ENCODE measurements at places on chromosomes 5 and 9.

DNA sequence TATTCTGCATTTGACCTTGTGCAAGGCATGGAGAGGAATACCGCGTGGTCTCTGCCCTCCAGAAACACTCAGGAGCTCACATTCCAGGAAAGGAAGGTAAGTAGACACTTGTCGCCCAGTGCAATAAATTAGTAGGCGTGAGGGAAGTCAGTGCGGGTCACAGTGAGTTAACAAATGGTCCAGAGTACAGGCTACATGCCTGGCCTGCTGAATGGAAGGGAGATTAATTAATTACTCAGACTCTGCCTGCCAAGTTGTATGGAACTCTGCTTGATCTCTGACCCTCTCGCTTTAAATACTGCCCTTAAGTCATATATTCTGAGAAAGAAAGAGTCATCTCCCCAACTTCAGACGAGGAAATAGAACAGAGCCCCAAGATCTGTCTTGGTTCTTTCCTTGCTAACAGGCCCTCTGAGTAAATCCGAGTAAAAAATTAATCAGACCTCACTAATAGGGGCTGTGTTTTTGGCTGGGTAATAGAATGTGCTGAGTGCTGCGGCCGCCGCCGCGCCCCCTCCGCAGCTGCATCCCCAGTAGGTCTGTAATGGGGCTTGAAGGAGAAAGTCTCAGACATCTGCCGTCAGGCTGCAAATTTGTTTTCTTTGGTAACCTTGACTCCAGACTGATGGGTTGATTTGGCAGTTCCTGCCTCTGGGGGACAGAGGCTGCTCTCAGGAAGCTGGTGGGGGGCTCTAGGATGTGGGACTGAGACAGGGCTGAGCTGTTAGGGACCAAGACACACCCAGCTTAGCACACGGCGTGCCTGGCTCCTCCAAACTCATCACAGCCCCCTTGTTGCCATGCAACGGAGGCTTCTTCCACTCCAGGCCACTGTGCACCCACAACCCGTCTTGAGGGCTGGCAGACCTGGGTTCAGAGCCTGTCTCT is 144.4 kb downstream of the NSG2 start:
- no peak for DNase-seq

- no peak for DNase-seq
Measured at GRCh38 chr9:94150890-94151650, 66.8 kb downstream of the PTPDC1 start.

DNA sequence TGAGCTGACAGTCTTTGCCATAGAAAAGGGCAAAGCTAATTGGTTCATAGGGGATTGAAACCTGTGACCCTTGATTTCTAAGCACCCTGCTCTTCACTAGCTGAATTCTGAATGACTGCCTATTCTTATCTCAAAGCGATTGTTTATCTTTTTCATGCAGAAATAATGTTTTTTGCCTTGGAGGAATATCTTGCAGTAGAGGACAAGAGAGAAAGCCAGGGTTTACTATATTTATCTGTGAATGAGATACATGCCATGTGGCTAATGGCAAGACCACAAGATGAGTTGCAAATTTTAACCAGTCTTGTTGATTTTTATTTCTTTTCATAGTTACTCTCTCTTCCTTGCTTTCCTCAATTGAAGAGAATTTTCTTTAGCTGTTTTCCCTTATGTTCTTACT is 185.0 kb downstream of the CNTLN start:
- no peak for DNase-seq

GRCh38 chr9:135616619-135617537 is 22.5 kb downstream of the GLT6D1 start:
- no peak for DNase-seq

GRCh38 chr5:149616727-149617285 is 35.5 kb downstream of the ARHGEF37 start:
- DNase-seq: no peak

GRCh38 chr9:109498195-109499092 is at the start of gene PTPN3:
TSS of gene PTPN3 (minus strand) at chr9:109498307. CDS start at chr9:109463434, 34,873 bp downstream.
- DNase-seq: no peak

GRCh38 chr9:125822160-125822559 is 75.0 kb downstream of the PBX3 start:
- no peak for DNase-seq

GRCh38 chr9:131677444-131678180 is 62.3 kb downstream of the RAPGEF1 start:
- no peak for DNase-seq

- no peak for DNase-seq
Measured at GRCh38 chr5:107533910-107534876, 136.5 kb downstream of the EFNA5 start.

- DNase-seq: no peak
Measured at GRCh38 chr9:70535546-70536323, 121.3 kb upstream of the KLF9 start.

- no peak for DNase-seq
Measured at GRCh38 chr5:153753645-153754432, 263.4 kb downstream of the GRIA1 start.

- no peak for DNase-seq
Measured at GRCh38 chr5:123755653-123756317, 243.8 kb downstream of the CSNK1G3 start.

GRCh38 chr5:164094291-164094690 is 588.9 kb downstream of the MAT2B start:
- DNase-seq: no peak

DNA sequence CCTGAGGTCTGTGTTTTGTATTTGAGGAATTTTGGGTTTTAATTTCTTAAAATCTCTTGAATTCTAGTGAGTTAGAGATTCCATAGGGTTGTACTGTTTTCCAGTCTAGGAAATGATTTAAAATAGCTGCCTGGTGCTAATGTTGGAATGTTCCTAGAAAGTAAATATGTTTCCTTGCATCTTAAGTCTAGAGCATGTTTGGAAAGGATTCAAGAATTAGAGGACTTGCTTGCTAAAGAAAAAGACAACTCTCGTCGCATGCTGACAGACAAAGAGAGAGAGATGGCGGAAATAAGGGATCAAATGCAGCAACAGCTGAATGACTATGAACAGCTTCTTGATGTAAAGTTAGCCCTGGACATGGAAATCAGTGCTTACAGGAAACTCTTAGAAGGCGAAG is 41.8 kb downstream of the LMNB1 start:
- DNase-seq: no peak

DNA sequence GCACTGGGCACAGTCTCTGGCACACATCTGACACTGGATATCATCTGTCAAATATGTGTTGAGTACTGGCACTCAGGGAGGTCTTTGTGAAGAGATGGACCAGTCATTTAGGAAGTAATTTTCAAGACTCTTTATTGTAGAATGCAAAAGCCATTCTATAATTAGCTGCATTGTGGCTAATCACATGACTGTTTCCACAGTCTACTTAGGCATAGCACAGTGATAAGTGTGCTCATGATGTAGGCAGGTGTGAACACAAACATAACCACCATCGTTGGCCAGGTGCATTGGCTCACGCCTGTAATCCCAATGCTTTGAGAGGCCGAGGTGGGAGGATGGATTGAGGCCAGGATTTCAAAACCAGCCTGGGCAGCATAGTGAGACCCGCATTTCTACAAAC is 62.2 kb downstream of the CFAP77 start:
- DNase-seq: no peak

DNA sequence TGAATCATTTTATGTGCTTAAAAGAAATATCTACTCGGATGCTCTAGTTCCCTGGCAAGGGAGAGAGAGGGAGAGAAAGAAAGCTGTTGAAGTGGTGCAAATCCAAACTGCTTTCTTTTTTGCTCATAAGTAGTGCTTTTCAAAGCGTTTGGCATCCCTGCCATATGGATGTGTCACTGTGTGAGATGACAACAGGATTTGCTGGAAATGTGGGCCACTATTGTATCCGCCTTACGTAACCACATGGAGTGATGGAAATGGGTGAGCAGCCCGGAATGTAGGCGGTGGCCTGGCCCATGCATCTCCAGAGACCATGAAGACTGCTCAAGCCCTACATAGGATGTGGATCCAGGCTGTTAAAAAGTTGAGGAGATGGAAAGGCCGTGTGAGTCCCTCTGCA is 30.8 kb downstream of the TJP2 start:
- DNase-seq: no peak

DNA sequence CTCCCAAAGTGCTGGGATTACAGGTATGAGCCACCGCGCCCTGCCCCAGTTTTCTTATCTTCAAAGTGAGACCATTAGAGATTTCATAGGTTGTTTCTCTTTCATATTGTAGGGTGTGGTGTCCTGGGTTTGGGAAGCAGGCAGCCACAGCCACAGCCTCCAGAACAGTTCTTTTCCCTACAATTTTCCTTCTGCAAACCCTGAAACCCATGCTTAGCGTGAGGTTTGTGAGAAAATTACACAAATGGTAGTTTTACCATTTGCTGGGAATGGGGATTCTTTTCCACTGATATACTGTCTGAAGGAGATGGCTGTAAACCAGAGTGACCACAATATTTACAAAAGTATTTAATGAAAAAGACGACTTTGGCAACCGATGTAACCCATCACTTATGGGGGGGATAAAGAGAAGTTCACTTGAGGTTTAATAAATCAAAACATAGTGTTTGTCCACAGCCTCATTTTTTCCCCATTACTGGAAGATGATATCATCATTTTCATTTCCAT is 26.7 kb upstream of the ECM2 start:
- no peak for DNase-seq

DNA sequence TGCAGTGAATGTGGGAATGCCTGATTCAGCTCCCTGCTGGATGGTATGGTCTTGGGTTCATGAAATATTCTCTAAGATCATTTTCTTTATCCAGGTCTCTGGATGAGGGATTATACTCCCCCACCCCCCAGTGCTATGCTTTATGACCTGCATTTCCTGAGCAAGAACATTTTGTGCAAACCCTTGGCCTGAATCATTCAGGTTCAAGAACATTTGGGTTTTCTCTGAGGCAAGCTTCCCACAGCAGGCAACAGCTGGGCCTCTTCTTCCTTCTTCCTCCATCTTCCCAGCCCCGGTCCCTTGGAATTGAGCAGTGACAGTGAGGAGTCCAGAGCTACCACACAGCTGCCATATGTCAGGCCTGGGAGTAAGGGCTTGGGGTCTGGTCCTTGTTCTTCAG is 58.6 kb upstream of the TNFSF15 start:
- DNase-seq: no peak

- DNase-seq: no peak
Measured at GRCh38 chr5:87398981-87399614, 13.6 kb downstream of the CCNH start.

GRCh38 chr9:82091610-82092009 is 103.0 kb downstream of the SPATA31D1 start:
- no peak for DNase-seq

- no peak for DNase-seq
Measured at GRCh38 chr5:14251733-14252132, 108.6 kb downstream of the TRIO start.

DNA sequence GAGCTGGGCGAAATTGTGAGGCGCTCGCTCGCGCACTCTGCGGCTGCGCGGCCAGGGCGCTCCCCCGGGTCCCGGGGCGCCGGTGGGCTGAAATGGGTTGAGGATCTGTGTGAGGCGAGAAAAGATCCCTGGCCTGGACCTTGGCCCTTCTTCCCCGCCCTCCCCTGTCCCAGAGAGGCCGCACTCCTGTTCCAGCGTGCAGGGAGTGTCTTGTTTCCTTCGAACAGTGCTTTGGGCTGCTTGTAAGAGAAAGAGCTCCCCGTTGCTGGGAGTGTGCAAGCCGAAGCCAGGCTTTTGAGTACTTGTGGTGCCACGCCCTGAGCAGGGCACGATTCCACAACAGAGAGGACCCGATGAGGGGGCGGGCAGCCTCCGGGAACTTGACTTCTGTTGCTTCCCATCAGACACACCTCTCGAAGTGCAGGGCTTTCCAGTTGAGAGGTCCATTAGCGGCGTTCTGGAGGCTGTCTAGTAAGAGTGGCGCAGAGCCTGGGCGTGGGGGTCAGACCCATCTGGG is 535 bp downstream of the DOLPP1 start:
- DNase-seq: no peak

GRCh38 chr9:81620002-81620390 is 69.4 kb downstream of the TLE1 start:
- DNase-seq: no peak

DNA sequence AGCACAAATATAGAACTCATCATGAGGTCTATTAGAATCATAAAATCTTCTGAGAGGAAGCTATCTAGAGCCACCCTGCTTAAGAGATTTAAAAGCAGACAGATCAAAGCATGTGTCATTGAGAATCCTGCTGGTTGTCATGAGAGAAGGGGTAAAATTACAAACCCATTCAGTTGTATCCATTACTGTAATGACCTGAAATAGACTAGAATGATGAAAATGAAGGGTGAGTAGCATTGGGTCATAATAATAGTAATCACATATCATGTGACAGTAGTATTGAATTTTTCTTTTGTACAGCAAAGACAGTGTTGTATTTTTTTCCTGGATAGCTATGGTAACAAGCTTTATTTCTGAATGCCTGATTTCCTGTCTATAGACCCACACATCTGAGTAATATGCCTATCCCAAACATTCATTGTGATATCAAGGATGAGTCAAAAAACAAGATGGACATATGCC is 149.0 kb downstream of the PDE4D start:
- no peak for DNase-seq

DNA sequence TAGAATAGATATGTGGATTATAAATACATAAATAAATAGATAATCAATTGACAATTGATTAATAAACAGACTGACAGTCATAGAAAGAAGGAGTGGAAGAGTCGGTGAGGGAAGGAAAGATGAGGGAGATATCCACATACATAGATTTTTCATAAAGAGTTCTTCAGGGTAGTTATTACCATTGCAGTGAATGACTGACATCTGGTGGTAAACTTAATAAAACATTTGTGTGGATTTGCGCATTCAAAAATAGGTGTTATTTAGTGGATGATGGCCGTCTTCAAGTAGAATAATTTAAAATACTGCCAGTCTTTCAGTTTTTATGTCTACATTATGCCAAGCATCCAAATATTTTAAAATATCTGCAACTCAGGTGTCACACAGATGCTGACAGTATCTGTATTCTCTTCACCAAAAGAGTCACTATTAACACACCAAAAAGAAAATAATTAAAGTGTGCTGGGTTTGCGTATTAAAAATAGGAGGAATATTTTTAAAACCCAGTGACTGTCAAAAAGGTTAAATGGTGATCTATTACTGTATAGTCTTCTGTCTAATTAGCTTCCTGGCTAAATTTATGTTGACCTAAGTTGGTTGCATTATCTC is 78.8 kb downstream of the GIN1 start:
- no peak for DNase-seq

All from stimulated activated CD4-positive, alpha-beta T cell treated with anti-CD3 and anti-CD28 coated beads, Interleukin-4, amount 100 ng/mL, for 4 hours (primary cell).